ENCODE measurements at places on chromosomes 1 and 21.

DNA sequence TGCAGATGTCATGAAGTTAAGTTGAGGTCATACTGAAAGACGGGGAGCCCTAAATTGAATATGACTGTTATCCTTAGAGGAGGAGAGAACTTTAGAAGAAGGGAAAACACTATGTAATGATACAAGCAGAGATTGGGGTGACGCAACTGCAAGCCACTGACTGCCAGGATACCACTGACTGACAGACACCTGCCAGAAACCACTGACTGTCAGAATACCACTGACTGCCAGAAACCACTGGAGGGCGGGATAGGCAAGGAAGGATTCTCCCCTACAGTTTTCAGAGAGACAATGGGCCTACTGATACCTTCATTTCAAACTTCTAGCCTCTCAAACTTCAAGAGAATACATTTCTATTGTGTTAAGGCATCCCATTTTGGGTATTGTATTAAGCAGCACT, 388.7 kb downstream of the USH2A start:
- no peak for DNase-seq

DNA sequence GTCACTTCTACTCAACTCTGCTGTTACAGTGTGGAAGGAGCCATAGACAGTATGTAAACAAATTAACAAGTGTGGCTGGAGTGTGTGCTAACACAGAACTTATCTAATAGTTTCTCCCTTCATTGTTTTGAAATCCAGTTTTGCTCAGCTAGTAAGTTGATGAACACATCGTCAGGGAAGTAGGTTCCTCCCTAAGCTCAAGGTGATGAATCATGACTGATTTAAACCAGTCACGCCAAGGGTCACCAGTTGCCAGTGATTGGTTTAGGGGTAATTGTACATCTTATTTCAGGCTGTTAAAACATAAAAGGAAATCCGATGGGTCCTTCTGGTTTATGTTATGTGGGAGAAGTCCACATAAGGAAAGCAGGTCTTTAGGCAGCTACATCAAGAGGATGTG, 97.0 kb upstream of the CHODL start:
- DNase-seq, result no peak

DNA sequence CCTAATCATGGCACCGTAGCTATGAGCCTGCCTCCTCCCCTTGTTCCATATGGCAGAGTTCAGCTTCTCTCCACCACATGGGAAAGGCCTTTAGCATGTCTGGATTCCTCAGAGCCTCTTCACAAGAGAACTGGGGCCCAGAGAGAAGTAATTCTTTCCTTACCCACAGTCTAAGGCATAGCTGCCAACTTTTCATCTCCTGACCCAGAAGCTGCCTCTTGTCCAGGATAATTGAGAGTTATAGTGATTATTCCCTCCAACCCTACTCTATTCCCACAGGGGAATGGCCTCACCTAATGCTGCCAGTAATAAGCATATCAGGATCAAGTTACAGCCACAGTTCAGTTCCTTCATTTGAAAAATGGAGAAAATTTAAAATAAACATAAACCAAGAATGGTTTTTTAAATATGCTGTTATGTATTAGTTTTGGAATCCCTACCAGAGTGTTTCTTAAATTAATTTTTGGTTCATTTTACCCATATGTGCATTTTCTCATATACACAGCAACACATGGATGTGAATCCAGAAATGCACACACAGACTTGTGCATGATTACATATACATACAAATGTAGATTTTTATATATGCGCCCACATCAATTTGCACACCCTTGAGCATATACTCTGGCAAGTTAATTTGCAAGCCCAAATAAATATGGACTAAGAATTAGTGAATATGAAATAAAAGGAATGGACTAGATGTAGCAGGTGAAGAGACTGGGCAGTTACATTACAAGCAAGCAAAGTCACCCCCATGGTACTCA, 63.9 kb upstream of the WARS2 start:
- DNase-seq, result no peak

DNA sequence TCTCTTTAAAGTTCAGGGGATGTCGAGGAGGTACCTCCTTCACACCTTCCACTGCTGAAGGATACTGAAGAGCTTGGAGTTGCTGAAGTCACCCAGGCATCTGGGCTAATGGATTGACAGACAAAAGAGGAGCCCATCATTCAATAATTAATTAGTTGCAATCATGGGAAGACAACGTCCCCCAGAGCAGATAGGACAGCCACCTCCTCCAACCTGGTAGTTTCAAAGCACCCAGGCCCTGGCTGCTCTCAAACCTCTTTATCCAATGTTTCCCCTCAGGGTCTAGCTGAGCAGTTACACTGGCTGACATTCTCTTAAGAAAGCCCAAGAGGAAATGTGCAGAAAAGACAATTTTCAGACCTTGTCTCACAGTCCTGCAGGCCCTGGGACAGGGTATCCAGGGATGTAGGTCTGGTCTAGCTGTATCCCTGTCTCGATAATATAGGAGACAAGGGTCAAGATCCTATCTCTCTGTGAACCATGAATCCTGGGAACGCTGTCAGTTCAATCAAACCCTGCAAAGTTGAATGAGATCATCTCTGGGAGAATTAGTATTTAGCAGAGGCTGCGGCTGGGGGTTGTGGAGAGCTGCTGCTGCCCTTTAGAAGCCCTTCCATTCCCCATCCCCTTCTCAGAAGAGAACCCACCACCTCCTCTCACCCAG, 1.1 kb downstream of the TSPAN2 start:
- DNase-seq, result no peak

GRCh38 chr1:61093525-61094137, 11.3 kb downstream of the NFIA start:
- DNase-seq, result no peak
